ENCODE measurements at places on chromosomes 12 and 14.
A peak's percentile ranks its signal among the peaks of the same experiment; 100 is the strongest.

DNA sequence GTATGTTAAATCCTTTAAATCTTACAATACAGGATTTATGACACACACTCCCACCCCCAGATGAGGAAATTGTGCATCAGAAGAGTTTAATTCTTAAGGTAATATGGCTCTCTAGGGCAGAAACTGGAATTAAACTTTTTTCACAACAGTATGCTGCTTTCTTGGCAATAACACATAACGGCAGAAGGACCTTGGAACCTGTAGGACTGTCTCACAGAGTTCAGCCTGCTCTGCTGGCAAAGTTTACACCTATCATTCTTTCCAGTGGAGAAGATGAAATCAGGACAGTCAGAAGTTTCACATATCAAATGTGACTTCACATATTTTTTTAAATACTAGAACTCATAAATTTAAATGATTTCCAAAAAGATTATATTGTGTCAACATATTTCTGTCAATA, 30.6 kb upstream of the MYF6 start:
- DNase-seq = no peak

GRCh38 chr14:79856381-79856780, 354.9 kb downstream of the DIO2 start:
- no peak for DNase-seq

DNA sequence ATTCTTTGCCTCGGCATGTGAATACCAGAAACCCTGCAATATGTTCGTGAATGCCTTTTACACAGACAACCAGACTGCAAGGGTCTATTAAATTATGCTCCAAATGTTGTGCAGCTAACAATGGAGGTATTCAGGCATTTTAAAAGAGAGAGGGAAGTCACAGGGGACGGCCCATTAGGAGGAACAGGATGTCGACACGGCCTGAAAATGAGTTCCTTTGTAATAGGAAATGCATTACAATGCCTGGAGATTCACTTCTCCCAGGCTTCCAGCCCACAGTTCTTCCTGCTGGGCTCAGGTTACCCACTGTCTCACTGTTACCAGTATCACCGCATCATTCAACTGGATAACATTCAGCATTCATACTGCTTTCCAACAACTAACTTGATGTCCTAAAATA, 2.5 kb downstream of the DUSP6 start:
- DNase-seq = no peak

GRCh38 chr12:76265424-76266180, 82.6 kb downstream of the BBS10 start:
- no peak for DNase-seq

- no peak for DNase-seq
These were observed 11.9 kb upstream of the ATP5F1B start for GRCh38 chr12:56657416-56658379.

DNA sequence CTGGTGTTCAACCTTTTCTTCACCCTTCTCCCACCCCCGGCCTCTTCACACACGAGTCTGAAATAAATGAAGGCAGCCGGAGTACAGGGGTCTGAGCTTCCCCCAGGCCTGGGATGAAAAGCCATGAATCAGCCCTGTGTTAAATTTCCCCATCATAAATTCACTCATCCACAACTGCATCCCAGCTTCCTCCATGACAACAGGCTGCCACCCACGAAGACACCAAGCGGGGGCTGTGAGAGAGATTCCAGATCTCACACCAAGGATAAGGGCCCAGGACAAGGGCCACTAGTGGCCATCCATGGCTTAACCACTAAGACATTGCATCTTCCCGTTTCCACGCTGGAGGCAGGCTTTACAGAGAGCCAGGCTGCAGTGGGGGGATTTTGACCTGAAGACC, 93.9 kb upstream of the NCOR2 start:
- no peak for DNase-seq

- no peak for DNase-seq
These were observed 88.8 kb upstream of the DIO3 start for GRCh38 chr14:101472518-101472849.

- peak; percentile 27 for DNase-seq
These were observed at the start of gene C14orf39 for GRCh38 chr14:60485598-60486251. C14orf39 (minus strand) TSS chr14:60486063; CDS start chr14:60485078, 985 bp downstream.

DNA sequence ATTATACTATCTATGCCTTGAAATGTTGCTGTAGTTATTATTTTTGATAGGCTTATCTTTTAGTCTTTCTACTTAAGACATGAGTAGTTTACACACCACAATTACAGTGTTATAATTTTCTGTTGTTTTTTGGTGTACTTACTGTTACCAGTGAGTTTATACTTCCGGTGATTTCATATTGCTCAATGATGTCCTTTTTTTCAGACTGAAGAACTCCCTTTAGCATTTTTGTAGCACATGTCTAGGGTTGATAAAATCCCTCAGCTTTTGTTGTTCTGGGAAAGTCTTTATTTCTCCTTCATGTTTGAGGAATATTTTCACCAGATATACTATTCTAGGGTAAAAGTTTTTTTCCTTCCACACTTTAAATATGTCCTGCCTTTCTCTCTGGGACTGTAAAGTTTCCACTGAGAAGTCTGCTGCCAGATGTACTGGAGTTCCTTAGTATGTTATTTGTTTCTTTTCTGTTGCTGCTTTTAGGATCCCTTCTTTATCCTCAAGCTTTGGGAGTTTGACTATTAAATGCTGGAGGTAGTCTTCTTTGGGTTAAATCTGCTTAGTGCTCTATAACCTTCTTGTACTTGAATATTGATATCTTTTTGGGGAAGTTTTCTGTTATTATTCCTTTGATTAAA, 41.5 kb upstream of the FERMT2 start:
- DNase-seq = no peak

- peak; percentile 96 for DNase-seq
These were observed at the start of gene REC8 for GRCh38 chr14:24171422-24172260. REC8 (plus strand) TSS chr14:24172080; CDS start chr14:24172553, 473 bp downstream.

- DNase-seq = peak; percentile 40
These were observed at the start of gene ISM2 for GRCh38 chr14:77498120-77498979. ISM2 (minus strand) TSS chr14:77498816; CDS start chr14:77498793, 23 bp downstream.

- no peak for DNase-seq
These were observed 10.0 kb downstream of the IFNG-AS1 start for GRCh38 chr12:67999244-67999643.

- DNase-seq = no peak
These were observed 26.8 kb upstream of the CLIP1 start for GRCh38 chr12:122449317-122449716.

DNA sequence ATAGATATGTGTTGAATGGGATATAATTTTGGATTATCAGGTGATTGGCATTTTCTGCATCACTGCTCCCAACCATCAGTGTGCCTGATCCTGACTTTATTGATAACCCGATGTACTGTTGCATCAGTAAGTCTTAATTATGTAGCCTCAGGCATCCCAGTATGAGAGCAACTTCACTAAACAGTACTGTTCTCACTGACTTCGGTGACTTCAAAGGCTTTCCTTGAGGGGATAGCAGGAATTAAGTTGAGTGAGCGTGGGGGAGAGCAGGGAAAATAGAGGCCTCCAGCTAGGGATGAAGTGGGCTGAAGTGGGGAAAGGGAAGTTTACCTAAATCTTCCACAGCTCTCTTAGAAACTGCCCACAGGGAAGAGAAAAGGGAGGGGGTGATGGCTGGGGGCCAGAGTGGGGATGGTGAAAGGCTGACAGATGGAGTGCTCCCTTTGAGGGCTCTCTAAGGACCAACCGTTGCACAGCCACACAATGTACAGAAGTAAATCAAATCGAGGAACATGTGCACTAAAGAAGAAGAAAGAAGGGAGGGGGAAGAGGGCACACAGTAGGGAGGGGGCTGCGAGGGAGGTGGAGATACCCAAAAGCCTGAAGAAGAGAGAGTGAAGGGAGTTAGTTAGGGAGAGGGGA, 10.7 kb upstream of the NEUROD4 start:
- peak; percentile 46 for DNase-seq

- DNase-seq = no peak
These were observed 39.9 kb downstream of the MYO1H start for GRCh38 chr12:109387425-109388166.

DNA sequence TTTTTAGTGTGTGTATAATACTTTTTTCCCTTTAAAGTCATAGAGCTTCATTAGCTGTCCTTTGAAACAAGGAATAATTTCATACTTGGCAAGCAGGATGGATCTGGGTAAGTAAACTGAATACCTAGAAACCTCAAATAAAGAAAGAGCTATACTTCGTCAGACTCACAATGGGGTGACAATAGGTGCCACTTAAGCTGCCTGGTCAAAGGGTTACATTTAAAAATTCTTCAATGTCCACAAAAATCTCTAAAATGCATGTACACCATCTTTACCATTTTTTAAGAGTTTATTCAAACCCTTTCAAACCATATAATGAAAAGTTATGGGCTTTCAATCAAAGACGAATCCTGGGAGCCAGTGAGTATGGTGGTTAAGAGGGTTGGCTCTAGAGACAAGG, 3.1 kb downstream of the GIT2 start:
- DNase-seq = no peak

DNA sequence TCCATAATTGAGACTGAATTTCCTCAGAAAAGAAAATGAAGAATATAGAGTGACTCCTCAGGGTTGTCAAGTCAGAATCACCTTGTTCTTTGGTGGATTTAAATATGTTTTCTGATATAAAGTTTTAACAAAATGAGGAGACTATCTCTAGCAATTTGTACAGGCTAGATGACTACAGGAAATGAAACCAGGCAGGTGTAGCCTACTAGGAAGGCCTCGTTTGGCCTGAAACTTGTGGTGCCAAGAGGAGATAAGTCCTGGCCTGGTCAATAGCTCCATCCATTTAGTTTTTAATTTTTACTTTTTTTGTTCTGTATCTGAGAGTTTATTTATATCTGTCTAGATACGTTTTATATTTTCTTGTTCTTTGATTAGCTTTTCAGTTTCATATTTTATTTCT, 41.5 kb downstream of the SNAPC1 start:
- no peak for DNase-seq

DNA sequence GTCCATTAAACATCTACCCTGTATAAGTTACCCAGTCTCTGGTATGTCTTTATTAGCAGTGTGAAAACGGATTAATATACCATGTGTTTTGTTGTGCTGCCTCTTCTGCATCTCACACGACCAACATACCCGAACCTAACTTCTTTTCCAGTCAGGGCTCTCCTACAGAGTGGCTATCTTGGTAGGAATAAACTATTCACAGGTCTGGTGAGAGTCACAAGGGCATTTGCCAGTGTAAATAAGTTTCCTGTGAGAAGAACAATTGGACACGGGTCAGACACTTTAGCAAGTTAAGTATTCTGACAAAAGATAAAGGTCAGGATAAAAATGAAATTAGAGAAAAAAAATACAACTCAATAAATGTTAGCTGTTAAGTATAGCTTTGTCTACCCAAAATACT, 60.9 kb downstream of the MYF5 start:
- DNase-seq = no peak

DNA sequence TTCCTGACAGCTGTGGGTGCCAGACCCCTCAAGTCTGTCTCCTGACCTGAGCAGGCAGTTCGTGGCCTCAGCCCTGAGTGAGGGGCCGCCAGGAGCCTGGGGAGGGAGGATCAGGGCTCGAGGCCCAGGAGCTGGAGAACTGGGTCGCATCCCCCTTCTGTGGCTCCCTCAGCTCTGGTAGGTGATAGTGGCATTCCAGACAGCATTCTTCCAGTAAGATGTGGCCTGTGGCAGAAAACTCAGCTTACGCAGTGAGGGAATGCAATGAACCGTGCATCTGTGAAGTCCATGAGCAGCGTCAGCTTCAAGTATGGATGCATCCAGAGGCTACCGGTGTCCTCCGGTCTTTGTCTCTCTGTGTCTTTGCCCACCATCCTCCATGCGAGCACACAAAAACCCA, 28.4 kb upstream of the FBRSL1 start:
- no peak for DNase-seq

DNA sequence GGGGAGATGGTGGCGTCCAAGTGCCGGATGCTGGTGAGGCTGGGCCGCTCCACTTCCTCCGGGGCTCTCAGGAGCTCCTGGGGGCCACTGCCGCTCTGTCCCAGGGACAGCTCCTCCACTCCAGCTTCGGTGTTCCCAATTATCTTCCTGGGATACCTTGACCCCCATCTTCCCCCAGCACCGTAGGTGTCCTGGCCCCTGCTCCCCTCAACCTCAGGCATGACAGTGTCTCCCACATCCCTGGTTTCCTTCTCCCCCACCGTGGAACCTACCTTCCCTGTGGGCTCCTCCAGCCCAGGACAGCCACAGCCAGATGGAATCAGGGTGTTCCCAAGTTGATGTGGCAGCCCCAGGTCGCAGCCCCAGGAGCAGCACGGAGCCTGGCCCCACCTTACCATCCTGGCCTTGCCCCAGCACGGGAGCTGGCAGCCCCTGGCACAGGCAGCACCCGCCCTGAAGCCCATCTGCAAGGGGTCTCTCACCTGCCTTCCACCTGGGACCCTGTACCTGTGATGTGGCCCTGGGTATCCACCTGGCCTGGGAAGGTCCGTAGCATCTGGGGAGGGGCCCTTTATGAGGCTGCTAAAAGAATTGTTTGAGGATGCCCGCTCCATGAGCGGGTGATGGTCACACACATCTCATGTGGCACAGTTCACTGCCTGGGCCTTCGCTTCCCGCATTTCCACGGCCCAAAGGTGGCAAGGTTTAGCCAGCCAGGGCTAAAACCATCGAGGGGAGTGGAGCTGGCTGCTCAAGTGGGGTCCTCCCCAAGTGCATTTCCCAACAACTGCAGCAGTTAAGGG, 4.1 kb downstream of the TMEM121 start:
- DNase-seq = no peak

DNA sequence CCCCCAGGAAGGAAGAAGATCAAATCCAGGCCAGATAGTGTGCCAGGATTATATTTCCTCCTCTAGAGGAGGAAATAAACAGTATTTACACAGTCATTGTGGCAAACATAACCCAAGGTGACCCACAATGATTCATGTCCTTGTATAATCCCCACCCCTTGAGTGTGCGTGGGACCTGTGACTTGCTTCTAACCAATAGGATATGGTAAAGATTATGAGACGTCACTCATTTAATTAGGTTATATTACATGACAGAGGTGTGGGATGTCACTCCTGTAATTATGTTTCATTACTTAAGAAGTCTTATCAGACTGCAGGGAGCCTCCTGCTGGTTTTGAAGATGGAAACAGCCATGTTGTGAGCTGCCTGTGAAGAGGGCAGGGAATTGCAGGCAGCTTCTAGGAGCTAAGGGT, 12.2 kb upstream of the CATSPERB start:
- DNase-seq = no peak

DNA sequence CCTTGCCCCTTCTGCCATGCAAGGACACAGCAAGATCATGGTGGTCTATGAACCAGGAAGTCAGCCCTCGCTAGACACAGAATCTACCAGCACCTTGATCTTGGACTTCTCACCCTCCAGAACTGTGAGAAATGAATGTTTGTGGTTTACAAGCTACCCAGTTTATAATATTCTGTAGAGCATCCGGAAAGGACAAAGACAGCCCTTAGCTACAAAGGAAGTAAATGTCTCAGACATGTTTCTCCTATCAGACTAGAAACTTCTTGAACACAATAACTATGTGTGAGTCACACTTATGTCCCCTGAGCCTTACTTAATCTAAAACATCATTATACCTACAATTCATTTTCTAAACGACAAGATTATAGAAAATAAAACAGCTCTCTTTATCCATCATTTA, 176.7 kb downstream of the KLHL28 start:
- DNase-seq = no peak
